ENCODE measurements at places on chromosomes 2 and 18.

GRCh38 chr2:150402953-150403352 is 84.5 kb downstream of the RND3 start:
- no peak for DNase-seq

DNA sequence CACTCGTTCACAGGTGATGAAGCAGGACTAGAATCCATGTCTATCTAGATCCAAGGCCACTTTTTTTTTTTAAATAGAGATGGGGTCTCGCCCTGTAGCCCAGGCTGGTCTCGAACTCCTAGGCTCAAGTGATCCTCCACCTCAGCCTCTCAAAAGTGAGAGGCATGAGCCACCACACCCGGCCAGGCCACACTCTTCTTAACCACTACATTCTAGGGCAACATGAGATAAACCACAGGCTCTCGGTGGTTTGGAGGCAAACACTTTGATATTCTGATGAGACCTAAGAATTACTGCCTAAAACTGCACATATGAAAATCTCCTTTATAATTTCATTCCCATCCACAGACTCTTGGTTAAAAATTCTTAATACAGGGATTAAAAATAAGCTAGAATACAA is 51.8 kb downstream of the USP34 start:
- no peak for DNase-seq

GRCh38 chr18:61608316-61608715 is 275.1 kb downstream of the CDH20 start:
- no peak for DNase-seq

DNA sequence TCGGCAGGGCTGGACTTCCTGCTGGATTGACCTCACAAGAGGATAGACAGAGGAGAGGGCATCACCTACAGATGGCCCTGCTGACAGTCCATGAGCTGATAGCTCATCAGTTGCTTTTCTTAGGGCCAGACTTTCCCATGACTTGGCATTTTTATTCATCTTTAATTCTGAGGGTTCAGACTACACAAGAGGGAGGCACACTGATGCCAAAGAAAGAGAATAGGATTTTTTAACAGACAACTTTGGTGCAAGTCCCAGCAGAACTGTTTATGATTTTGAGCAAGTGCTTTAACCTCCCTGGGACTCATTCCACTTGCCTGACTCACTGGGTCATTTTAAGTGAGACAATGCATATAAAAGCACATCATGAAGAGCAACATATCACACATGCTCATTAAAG is 299.2 kb downstream of the INSIG2 start:
- DNase-seq = no peak

DNA sequence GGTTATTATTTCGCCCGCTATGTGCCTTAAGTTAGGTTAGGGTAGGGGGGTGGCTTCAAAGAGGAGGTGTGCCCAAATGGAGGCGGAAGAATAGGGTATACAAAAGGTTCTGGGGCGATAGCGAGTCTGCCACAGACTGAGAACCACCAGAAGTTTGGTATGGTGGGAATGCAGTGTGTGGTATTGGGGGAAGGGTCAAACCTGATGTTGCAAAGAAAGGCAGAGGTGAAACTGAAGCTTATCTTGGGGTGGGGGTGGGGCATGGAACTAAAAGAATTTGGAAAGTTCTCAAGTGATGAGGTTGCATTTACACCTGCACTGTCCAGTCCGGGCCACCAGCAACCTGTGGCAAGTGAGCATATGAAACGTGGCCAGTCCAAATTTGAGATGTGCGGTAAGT is 11.8 kb upstream of the CCBE1 start:
- no peak for DNase-seq

GRCh38 chr2:7725171-7725849 is 808.1 kb downstream of the RNF144A start:
- no peak for DNase-seq

GRCh38 chr2:81767187-81767912 is 1462.8 kb upstream of the LRRTM1 start:
- no peak for DNase-seq

Measured in activated CD8-positive, alpha-beta memory T cell treated with anti-CD3 and anti-CD28 coated beads for 4 hours (primary cell).